ENCODE measurements at places on chromosomes 13 and 19. TPM values are rescaled to one million over a fixed set of nuclear protein-coding genes. Genes with fewer than 3 reads are reported as not detected.

GRCh38 chr19:32498648-32499200 lies 82.3 kb upstream of the PDCD5 start:
- no peaks in the 10 kb centered on the region for H3K4me1 ChIP-seq
- H3K36me3 ChIP-seq, result no peaks in the 10 kb centered on the region
- H3K4me3 ChIP-seq, result no peak overlapping the region
- no peak for DNase-seq
- no peak overlapping the region for H3K27ac ChIP-seq
- H3K27me3 ChIP-seq, result no peaks in the 10 kb centered on the region

DNA sequence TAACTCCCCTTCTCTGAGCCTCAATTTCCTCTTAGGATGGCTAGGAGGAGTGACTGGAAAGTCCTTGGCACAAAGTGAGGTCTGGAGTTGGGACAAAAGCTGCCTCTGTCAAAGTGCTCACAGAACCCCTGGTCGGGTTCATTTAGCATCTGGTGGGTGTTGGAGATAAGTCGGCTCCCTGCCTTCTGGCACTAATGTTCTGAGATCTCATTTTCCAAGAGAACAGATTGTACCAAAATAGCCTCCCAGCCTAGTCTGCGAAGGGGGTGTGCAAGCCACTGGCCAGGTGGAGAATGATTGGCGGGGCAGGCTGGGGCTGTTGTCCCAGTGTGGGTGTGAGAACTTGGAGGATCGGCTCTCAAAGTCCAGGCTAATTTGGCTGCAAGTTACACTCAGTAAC lies 20.7 kb upstream of the NWD1 start:
- no peak for DNase-seq
- no peaks in the 10 kb centered on the region for H3K36me3 ChIP-seq
- H3K27ac ChIP-seq, result no peak overlapping the region
- no peaks in the 10 kb centered on the region for H3K27me3 ChIP-seq

DNA sequence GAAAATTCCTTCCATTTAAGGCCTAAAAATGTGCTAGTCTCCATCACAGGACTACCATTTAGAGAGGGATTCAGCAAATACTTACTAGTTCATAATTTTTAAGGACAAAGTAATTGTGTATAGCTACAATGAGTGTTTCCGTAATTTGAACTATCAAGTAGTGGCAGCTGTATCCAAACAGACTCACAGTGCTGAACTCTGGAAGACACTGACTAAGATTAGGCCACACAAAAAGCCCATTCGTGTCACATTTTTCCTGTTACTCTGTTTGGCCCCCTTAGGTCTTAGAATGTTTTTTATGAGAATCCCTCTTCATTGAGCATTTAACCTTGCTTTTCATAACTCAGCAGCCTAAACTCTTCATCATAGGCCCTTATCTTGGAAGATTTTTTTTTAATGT lies 731.2 kb upstream of the PCDH9 start:
- H3K36me3 ChIP-seq, result no peaks in the 10 kb centered on the region
- H3K4me3 ChIP-seq, result no peak overlapping the region
- no peaks in the 10 kb centered on the region for H3K27me3 ChIP-seq
- no peak for DNase-seq
- no peaks in the 10 kb centered on the region for H3K4me1 ChIP-seq

Gene EBI3
- total RNA-seq, result 1.2 TPM

DNA sequence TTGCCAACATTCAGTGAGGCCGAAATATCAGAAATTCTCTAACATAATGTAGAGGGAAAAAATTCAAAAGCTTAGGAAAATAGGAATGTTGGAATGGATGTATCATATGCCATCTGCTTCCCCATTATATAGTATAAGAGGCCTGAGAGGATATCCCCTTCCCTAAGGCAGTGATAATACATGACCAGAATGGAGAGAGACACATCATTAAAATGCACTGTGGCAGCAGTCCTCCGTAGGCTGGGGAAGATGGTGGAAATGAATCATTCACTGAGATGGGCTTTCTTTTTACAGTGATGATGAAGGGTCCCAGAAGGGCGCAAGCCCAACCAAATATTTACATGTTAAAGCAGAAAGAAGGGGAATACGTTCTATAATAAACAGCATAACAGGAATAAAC lies 799.1 kb upstream of the SPRY2 start:
- no peaks in the 10 kb centered on the region for H3K27me3 ChIP-seq
- H3K4me3 ChIP-seq, result no peak overlapping the region
- DNase-seq, result no peak

Gene GZMM
- 0.28 TPM for total RNA-seq

- no peak for DNase-seq
- peaks cover under 1% of the 10 kb centered on the region for H3K4me1 ChIP-seq
- H3K4me3 ChIP-seq, result no peak overlapping the region
These were observed 6.3 kb downstream of the CDADC1 start for GRCh38 chr13:49254007-49254406.

DNA sequence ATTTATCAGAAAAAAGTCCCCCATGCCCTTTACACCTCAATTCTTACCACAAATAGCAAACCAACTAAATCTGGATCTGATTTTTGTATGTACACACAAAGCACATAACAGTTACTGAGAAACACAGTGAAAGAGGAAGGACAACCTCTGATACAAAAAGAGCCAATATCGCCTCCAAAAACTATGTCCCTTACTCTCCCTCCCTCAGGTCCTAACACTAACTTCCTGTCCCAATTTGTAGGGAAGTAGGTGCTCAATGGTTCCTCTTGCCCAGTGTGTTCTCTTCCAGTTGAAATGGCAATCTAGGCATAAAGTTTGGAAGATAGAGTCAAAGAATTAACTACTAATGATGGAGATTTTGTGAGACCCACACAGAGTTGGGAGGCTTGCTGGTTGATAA lies 15.8 kb upstream of the FPR3 start:
- no peaks in the 10 kb centered on the region for H3K36me3 ChIP-seq
- H3K27me3 ChIP-seq, result no peaks in the 10 kb centered on the region
- H3K4me1 ChIP-seq, result no peaks in the 10 kb centered on the region

Gene LILRA1
- total RNA-seq, result 1.5 TPM

Gene SSC5D
- total RNA-seq, result 1.6 TPM

GRCh38 chr19:42105368-42105767 lies 26.9 kb downstream of the POU2F2 start:
- no peaks in the 10 kb centered on the region for H3K36me3 ChIP-seq
- H3K4me1 ChIP-seq, result no peaks in the 10 kb centered on the region
- no peak for DNase-seq
- no peaks in the 10 kb centered on the region for H3K27me3 ChIP-seq

DNA sequence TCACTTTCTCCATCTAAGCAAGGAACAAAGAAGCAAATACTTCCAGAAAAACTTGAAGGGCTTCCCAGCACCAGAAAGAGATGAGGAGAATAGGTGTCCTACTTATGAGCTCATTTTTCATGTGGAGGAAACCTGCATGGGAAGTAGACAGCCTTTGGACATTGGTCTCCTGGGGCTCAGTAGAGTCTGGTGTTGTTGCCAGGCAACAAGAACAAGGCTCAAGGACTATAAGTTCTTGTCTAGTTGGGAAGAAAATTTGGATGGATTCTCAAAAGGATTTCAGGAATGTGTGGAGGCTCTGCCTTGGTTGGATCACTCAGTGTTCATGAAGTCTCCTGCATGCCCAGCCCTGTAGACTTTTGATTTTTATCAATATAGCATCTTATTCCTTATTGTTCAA lies 84.5 kb downstream of the MBNL2 start:
- no peak for DNase-seq
- no peak overlapping the region for H3K4me3 ChIP-seq
- H3K27me3 ChIP-seq, result no peaks in the 10 kb centered on the region
- no peaks in the 10 kb centered on the region for H3K36me3 ChIP-seq
- peaks cover 15% of the 10 kb centered on the region for H3K4me1 ChIP-seq
- peak overlapping the region; percentile 48 for H3K27ac ChIP-seq

DNA sequence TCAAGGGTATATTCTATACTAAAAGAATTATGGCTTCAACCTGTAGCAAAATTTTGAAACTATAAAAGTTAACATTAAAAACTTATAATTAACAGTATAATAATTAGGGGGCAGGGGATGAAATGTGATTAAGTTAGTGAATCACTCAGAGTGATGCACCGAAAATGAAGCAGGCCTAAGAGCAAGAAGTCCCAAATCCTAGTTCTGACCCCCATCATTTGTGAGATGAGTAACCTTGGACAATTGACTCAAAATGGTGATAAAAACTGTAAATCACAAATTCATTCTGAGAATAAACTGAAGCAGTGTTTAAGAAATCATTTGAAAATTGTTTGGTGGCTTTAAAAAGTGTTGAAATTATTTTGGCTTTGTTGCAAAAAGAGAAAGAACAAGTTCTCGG lies 56.8 kb downstream of the KLF12 start:
- H3K4me3 ChIP-seq, result no peak overlapping the region
- no peaks in the 10 kb centered on the region for H3K36me3 ChIP-seq
- no peaks in the 10 kb centered on the region for H3K27me3 ChIP-seq
- H3K4me1 ChIP-seq, result no peaks in the 10 kb centered on the region

DNA sequence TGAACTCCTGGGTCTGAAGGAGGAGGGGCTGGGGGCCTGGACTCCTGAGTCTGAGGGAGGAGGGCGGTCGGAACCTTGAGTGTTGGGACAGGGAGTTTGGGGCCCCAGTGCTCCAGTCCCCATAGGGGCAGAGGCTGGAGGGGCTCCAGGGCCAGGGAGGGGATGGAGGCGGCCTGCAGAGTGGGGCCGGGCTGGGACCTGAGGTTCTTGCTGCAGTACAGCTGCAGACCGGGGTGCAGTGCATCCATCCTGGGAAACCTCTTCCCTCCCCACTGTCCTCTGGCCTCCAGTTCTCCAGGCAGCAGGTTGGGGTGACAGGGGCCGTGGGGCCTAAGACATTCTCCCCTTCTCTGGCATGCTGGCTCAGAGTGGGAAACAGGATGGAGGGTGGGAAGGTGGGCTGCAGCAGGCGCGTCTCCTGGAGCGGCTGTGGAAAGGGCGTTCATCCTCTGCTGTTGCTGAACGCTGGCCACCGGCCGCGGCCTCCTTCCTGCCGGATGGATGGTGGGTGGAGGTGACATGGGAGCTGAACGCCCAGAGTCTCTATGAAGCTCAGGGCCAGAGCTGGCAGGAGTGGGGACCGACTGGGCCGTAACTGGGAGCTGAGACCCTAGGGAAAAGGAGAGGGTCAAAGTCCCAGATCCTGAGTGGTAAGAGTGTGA lies 1.6 kb downstream of the BRSK1 start:
- H3K4me3 ChIP-seq, result no peak overlapping the region
- H3K27me3 ChIP-seq, result no peaks in the 10 kb centered on the region
- no peaks in the 10 kb centered on the region for H3K4me1 ChIP-seq
- no peaks in the 10 kb centered on the region for H3K36me3 ChIP-seq
- DNase-seq, result no peak
- H3K27ac ChIP-seq, result no peak overlapping the region

DNA sequence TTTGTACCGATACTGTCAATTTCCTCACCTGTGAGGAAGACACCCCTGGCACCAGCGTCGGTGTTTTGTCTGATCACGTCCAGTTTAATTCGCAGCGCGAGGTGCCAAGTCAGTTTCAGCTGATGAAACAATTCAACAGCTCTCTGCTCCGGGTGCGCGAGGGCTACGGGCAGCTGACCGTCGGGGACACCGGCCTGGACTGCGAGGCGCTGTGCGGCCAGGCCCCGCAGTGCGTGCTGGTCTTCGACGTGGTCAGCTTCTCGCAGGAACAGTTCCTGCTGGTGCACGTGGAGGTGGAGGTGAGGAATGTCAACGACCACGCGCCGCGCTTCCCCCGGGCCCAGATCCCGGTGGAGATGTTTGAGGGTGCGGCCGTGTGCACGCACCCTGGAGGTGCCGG lies 171.5 kb downstream of the OLFM4 start:
- peaks cover 13% of the 10 kb centered on the region for H3K27me3 ChIP-seq
- DNase-seq, result peak; percentile 47
- H3K36me3 ChIP-seq, result no peaks in the 10 kb centered on the region
- no peak overlapping the region for H3K27ac ChIP-seq
- H3K4me3 ChIP-seq, result no peak overlapping the region

DNA sequence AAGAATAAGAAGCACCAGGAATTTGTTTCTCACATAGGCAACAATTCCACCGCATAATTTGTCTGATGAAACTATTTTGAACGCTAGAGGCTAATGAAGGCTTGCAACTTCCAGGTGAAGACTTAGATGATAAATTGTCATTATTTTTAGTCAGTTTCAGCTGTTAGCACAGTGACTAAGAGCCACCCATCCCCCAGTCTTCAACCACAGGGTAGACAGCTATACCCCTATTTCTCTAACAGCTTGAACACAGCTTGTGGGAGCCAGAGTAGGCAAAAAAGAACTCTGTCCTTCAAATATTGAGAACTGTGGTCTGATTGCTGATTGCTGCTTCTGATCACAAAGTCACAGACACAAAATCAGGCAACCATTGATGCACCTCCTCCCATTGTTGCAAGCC lies 1124.8 kb upstream of the PRR20A start:
- H3K27me3 ChIP-seq, result no peaks in the 10 kb centered on the region
- no peak for DNase-seq
- no peak overlapping the region for H3K27ac ChIP-seq
- H3K36me3 ChIP-seq, result no peaks in the 10 kb centered on the region
- H3K4me3 ChIP-seq, result no peak overlapping the region
- H3K4me1 ChIP-seq, result no peaks in the 10 kb centered on the region

DNA sequence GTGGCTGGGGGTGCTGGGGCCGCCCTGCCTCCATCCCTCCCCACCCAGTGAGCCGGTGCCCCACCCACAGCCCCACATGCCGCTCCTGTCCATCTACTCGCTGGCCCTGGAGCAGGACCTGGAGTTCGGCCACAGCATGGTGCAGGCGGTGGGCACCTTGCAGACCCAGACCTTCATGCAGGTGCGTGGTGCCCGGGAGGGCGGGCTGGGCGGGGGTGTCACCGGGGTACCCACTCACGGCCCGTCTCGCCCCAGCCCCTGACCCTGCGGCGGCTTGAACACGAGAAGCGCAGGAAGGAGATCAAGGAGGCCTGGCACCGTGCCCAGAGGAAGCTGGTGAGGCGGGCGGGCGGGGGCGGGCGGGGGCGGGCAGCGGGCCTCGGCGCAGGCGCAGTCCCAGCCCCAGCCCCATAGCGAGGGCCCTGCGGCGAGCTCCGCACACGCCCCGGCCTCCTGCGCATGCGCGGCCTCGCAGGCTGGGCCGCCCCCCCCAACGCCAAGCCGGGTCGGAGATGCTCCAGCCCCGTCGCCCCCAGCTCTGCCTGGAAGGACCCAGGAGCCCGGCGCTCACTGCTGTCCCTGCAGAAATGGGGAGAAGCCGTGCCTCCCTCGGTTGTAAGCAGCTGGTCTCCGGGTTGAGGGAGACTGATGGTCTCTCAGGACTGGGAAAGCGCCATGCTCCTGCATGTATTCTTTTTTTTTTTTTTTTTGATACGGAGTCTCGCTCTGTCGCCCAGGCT lies 7.7 kb downstream of the ARHGAP45 start:
- peaks cover 10% of the 10 kb centered on the region for H3K4me1 ChIP-seq
- DNase-seq, result no peak
- no peak overlapping the region for H3K4me3 ChIP-seq

Gene PDCD2L
- 8.3 TPM for total RNA-seq

Gene LIG4
- total RNA-seq, result 3.2 TPM

DNA sequence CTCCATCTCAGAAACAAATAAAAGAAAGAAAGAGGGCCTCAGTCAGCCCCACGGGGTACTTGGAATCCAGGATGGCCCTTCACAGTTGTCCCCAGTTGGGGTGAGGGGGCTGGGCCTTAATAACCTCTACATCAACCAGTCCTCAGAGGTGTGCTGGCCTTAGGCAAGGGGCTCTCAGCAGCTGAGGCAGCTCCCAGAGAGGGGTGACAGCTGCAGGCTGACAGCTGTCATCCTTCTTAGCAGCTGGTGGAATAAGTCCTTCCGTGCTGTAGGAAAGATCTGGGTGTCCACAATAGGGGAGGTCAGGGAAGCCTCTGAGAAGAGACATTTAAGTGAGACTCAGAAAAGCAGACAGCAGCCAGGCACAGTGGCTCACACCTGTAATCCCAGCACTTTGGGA lies 7.4 kb downstream of the BCAM start:
- no peak overlapping the region for H3K4me3 ChIP-seq
- H3K27me3 ChIP-seq, result no peaks in the 10 kb centered on the region
- DNase-seq, result no peak
- no peaks in the 10 kb centered on the region for H3K36me3 ChIP-seq
- H3K27ac ChIP-seq, result no peak overlapping the region

Gene CILP2
- not detected for total RNA-seq

Gene ZNF841
- total RNA-seq, result 11.7 TPM

Gene BICRA
- 5.6 TPM for total RNA-seq

Measured in pancreas (tissue), 10 donors.